NCI-H1436 treated with DMSO at 0.1 percent for 48 hours (cell line): ENCODE measurements at places on chromosomes 2 and 18.

DNA sequence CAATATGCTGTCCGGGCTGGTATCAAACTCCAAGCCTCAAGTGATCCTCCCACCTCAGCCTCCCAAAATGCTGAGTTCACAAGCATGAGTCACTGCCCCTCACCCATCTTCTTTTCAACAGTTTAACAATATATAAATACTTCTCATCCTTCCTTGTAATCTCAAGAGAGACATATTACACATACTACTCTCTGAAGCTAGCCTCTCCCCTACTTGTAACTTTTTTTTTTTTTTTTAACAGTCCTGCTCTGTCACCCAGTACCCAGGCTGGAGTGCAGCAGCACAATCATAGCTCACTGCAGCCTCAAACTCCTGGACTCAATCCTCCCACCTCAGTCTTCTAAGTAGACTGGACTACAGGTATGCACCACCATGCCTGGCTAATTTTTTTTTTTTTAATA, 5.7 kb downstream of the GFPT1 start:
- DNase-seq = no peak

DNA sequence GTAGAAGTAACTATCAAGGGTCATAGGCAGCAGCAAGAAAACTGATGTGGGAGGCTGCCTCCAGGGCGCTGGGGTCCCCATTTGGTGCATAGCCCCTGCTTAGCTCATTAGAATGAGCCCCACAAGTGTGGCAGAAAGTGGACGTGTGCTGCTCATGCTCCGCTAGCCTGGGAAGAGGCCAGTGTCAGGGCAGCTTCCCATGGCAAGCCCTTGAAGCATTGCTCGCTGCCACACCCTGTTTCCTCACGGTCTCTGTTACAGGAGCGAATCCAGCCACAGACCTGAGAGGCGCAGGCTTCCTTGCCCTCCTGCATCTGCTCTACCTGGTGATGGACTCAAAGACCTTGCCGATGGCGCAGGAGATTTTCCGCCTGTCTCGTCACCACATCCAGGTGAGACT, 22.5 kb downstream of the ELMOD3 start:
- DNase-seq = no peak

- DNase-seq = no peak
Measured at GRCh38 chr18:21241301-21242048, 557 bp upstream of the GREB1L start.

GRCh38 chr2:181183878-181184542, 203.6 kb downstream of the UBE2E3 start:
- DNase-seq = no peak

DNA sequence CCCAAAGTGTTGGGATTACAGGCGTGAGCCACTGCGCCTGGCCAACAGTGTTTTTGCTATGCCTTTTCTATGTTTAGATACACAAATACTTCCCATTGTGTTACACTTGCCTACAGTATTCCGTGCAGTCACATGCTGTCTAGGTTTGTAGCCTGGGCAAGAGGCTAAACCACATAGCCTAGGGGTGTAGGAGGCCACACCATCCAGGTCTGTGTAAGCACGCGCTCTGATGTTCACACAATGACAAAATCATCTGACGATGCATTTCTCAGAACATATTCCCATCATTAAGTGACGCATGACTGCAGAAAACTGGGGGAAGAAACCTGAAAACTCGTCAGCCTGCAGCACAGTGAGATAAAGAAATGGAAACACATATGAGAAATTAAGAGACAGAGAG, 46.1 kb upstream of the TWIST2 start:
- DNase-seq = no peak

DNA sequence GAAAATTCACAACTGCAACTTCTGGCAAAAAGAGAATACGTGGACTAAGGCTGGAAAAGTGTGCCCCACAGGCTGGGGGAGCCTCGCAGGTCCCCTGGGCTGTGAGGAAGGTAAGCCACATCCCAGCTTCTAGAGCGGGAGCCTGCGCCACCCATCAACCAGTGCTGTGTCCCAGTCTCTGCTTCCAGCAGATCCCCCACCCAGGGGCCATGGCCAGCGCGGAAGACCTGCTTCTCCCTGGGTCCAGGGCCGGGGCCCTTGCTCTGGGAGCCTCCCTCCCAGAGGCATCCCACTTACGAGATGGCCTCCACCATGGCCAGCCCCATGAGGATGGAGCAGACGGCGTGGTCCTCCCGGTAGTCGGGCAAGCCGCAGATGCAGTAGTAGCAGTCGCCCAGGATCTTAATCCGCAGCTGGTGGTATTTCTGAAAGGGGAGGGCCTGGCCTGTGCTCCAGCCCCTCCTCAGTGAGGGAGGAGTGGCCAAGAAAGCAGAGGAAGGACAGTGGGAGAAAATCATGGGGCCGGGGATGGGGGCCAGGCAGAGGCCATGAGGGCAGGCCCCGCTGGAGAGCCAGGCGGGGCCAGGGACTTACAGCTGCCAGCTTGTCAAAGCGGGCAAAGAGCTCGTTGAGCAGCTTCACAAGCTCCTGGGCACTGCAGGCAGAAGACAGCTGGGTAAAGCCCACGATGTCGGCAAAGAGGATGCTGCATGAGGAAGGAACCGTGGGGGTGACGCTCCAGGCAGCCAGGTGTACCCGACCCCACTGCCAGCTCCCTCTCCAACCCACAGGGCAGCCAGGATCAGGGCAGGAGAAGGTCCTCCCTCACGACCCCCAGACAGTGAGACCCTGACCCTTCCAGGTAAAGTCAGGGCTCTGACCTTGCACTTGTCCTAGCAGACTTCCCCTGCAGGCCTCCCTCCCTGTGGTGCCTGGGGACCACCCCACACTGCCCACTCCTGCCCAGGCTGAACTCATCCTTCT, 48.0 kb downstream of the CENPO start:
- no peak for DNase-seq

DNA sequence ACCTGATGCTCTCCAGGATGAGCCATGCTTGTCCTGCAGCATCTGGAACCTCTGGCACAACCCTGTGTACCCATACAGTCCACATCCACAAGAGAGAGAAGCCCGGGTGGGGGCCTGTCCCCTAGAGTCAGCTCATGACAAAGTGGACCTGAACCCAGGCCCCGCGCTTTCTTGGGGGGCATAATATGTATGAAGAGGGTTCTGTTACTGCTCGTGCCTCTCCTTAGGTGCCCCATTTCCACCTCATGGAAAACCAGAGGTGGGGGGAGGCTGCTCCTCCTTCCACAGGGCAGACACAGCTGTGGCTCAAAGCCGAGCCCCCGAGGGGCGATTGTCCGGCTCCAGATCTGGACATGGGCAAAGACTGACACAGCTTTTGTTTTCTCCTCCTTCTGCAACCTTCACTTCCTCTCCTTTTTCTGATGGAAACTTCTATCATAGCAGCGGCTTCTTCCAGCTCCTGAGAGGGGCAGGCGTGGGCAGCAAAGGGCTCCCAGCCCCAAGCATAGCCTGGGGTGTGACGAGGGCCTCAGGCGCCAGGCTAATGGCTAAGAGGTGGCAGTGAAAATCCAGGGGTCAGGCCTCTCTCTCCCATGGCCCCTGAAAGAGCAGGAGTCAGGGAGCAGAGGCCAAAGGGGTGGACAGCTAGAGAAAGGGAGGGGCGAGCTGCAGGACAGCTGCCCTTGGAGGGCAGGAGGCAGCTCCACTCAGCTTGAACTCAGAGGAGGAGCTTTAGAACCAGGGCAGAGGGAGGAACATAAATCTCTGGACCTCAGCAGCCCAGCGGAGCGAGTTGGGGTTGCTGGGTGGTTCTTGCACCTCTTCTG, 155.5 kb downstream of the ZFP36L2 start:
- no peak for DNase-seq

- DNase-seq = no peak
Measured at GRCh38 chr2:133377599-133377998, 190.7 kb downstream of the NCKAP5 start.

DNA sequence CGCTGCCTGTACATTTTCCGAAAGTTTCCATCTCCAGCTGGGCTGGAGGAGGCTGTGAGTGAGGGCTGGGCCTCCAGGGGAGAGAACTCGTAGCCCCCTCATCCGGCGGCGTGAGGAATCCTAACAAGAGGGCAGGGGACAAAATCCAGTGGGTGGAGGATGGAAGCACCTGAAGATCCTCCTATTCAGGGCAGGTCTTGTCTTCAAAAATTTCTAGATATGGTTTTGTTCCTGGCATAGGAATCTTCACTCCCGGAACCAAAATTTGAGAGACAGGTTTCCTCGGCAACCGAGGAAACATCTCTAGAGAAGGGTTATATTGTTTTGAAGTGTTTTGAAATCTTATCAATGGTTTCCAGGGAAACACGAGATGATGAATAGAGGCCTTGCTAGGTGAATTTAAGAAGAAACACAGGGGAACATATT, 136.7 kb downstream of the SH3BP4 start:
- DNase-seq = no peak

DNA sequence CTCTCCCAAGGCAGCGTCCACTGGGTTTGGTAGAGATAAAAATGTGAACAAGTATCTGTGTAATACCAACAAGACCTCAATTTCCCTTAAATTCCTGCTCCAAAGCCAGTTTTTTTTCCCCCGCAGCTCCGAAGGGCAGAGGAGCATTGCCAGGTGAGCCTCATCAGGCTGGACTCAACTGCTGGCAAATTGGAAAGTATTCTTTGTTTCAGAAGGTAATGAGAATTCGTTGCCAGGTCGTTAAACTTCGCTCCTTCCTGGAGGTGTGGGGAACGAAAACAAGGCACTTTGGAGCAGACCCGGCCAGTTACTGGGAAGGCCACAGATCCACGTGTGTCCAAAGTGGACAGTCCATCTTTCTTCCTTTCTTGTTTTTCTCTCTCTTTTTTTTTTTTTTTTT, 30.4 kb upstream of the ASB18 start:
- DNase-seq = no peak
